ENCODE measurements at places on chromosomes 5 and 9.

GRCh38 chr5:130714200-130714599 lies 450.9 kb downstream of the HINT1 start:
- no peaks in the 10 kb centered on the region for H3K36me3 ChIP-seq
- H3K27me3 ChIP-seq: no peaks in the 10 kb centered on the region
- H3K4me1 ChIP-seq: no peaks in the 10 kb centered on the region
- no peak overlapping the region for H3K4me3 ChIP-seq
- no peak for DNase-seq
- H3K27ac ChIP-seq: no peak overlapping the region

- no peak for DNase-seq
- H3K27ac ChIP-seq: no peak overlapping the region
Measured at GRCh38 chr5:176581361-176581760, 28.6 kb downstream of the GPRIN1 start.

DNA sequence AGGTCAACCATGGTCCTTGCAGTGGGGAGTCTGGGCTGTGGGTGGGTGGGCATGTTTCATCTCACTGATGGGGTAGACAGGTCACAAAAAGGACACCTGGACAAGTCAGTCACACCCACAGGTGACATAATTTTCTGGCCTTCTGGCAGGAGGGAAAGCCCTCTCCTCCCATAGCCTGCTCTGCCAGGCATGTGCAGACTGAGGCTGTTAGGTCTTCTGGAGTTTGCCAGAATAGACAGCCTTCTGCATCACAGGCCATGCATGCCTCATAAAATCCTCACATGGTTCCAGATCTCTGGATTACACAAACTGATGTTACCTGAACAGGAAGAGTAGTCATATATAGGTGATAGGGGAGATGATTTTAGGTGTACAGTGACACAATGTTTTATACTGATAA lies 49.1 kb downstream of the ARHGAP26 start:
- DNase-seq: peak; percentile 62
- no peaks in the 10 kb centered on the region for H3K27me3 ChIP-seq
- peak overlapping the region; percentile 74 for H3K27ac ChIP-seq
- no peak overlapping the region for H3K4me3 ChIP-seq
- H3K4me1 ChIP-seq: peaks cover 28% of the 10 kb centered on the region

DNA sequence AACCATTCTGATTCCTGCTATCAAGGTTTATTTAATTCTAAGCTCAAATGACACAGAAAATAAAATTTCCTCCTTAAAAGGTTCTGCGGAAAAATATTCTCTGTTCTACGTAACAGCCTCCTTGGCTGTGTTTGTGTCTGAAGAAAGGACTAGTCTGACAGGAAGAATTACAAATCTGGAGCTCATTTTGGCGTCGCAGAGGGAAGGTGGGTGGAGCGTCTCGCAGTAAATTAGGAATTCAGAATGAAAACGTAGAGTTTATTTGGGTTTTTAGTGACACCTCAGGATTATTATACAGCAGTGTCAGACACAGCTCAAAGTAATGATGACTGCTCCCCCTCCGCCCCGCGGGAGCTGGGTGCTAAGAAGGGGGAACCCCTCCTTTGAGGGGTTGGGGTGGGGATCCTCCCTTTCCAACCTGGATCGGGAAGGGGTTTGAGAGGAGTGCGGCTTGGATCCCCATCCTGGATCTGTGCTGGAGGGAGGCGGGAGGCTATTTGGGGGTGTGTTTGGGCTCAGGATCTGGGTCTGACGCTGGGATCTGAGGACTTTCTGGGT lies 933 bp upstream of the TGFBR1 start:
- no peaks in the 10 kb centered on the region for H3K36me3 ChIP-seq
- H3K27me3 ChIP-seq: no peaks in the 10 kb centered on the region
- no peak for DNase-seq
- H3K4me3 ChIP-seq: peak overlapping the region; percentile 53
- H3K4me1 ChIP-seq: no peaks in the 10 kb centered on the region

DNA sequence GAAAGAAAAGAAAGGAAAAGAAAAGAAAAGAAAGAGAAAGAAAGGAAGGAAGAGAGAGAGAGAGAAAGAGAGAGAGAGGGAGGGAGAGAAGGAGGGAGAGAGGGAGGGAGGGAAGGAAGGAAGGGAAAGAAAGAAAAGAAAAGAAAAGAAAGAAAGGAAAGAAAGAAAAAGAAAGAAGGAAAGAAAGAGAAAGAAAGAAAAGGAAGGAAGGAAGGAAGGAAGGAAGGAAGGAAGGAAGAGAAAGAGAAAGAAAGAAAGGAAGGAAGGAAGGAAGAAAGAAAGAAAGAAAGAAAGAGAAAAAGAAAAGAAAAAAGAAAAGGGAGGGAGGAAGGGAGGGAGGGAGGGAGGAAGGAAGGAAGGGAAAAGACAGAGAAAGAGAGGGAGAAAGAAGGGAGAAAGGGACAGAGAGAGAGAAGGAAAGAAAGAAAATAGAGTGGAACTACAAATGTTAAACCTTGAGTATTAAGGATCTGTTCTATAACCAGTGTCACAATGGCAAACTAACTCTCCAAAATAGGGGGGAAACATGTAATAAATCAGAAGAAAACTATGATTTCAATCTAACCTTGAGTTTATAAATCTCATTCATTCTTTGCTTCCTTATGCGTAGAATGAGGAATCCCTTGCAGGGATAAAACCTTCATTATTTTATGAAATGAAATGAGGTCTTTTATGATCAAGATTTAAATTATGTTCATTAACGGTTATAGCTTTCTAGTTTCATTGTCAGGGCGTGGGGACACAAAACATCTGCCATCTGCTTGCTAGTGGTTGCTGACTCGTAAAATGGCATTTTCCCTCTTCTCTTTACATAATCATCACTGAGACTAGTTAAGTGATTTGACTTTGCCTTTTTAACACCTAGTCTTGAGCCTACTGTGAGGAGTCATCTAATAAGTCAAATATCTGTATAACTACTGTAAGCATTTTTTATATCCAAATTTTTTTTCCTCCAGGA lies 40.7 kb upstream of the RAD23B start:
- peak overlapping the region; percentile 3 for H3K27ac ChIP-seq
- no peaks in the 10 kb centered on the region for H3K36me3 ChIP-seq
- no peak overlapping the region for H3K4me3 ChIP-seq
- DNase-seq: no peak
- no peaks in the 10 kb centered on the region for H3K27me3 ChIP-seq

GRCh38 chr5:147961208-147961749 lies 54.9 kb upstream of the C5orf46 start:
- DNase-seq: no peak
- H3K27me3 ChIP-seq: no peaks in the 10 kb centered on the region
- H3K27ac ChIP-seq: no peak overlapping the region
- H3K4me3 ChIP-seq: no peak overlapping the region
- H3K36me3 ChIP-seq: no peaks in the 10 kb centered on the region
- H3K4me1 ChIP-seq: no peaks in the 10 kb centered on the region

DNA sequence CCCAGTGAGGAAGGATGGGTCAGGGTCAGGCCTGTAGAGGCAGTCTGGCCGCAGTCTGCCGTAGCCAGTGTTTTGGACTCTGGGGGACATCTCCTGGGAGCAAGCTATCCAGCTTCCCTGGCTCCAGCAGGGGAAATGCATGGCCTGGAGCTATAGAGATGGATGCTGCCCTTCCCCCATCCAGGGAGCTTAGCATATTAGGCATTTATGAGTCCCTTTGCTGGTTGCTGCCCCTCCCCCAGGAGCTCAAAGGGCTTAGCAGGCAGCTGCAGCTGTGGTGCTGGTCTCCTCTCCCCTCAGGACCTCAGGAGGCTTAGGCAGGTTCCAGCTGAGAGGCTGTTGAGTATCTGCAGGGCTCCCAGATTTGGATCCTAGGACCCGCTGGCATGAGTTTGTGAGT lies 1158.7 kb downstream of the DTWD2 start:
- H3K36me3 ChIP-seq: no peaks in the 10 kb centered on the region
- no peak overlapping the region for H3K4me3 ChIP-seq
- no peaks in the 10 kb centered on the region for H3K27me3 ChIP-seq
- no peak overlapping the region for H3K27ac ChIP-seq
- H3K4me1 ChIP-seq: no peaks in the 10 kb centered on the region

Data from colonic mucosa (tissue), 4 donors.